Aorta (tissue), 5 donors: ENCODE measurements at places on chromosomes 11 and 22. TPM values are rescaled to one million over a fixed set of nuclear protein-coding genes. Genes with fewer than 3 reads are reported as not detected.

DNA sequence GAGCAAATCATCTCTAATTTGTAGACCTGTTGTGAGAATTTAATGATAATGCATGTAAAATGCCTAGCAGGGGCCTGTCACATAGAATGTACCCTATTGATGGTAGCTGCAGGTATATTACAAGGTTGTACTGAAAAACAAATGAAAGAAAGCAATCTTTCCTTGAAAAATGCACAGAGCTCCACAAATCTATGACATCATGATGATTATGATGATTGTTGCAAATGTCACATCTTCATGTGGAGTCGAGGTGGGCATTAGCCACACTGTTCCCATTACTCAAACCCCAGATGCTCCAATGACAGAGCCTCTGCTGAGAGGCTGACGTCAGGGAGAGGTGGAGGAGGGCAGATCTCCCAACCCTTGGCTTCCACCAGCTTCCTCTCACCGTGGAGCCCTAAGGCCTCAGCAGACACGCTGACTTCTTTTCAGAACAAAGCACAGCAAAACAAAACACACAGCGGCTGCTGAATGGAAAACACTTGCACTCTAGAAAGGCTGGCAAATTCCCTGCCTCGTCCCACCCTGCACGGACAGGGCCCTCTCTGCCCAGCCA lies 298.3 kb downstream of the KIRREL3 start:
- no peak overlapping the region for H3K27ac ChIP-seq
- H3K36me3 ChIP-seq: no peaks in the 10 kb centered on the region
- DNase-seq: no peak
- H3K4me1 ChIP-seq: no peaks in the 10 kb centered on the region

GRCh38 chr11:124642628-124643027 lies 20.0 kb downstream of the TBRG1 start:
- DNase-seq: no peak
- H3K4me3 ChIP-seq: no peak overlapping the region
- peaks cover 2% of the 10 kb centered on the region for H3K36me3 ChIP-seq
- no peaks in the 10 kb centered on the region for H3K27me3 ChIP-seq
- no peak overlapping the region for H3K27ac ChIP-seq
- peaks cover 1% of the 10 kb centered on the region for H3K4me1 ChIP-seq

AGBL2 gene
- 2.0 TPM for total RNA-seq

LARGE2 gene
- 0.45 TPM for total RNA-seq

DNA sequence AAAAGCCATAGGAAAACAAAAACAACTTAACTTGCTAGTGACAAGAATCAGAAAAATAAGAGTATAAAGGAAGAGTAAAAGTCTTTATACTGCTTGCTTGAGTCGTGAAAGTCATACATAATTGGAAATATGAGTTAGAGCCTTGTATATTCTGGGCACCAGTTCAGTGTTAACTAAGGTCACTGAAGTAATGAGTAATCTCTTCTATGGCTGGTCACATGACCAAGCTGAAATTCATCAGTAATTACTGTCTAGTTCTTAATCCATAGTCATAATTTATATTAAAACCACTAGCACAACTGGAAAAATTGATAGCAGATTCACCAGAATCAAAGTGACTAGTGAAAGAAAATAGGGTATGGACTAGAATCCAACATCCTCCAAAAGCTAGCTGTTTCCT lies 84.4 kb upstream of the SLC5A12 start:
- no peak overlapping the region for H3K27ac ChIP-seq
- no peak for DNase-seq

- no peak overlapping the region for H3K4me3 ChIP-seq
- H3K27me3 ChIP-seq: no peaks in the 10 kb centered on the region
- H3K27ac ChIP-seq: no peak overlapping the region
- H3K36me3 ChIP-seq: peaks cover 4% of the 10 kb centered on the region
- H3K4me1 ChIP-seq: peaks cover 9% of the 10 kb centered on the region
Measured at GRCh38 chr22:24407278-24407665, 20.1 kb upstream of the ADORA2A start.

- H3K4me1 ChIP-seq: no peaks in the 10 kb centered on the region
- DNase-seq: no peak
- no peaks in the 10 kb centered on the region for H3K27me3 ChIP-seq
Measured at GRCh38 chr11:123386796-123387510, 43.1 kb upstream of the GRAMD1B start.

DNA sequence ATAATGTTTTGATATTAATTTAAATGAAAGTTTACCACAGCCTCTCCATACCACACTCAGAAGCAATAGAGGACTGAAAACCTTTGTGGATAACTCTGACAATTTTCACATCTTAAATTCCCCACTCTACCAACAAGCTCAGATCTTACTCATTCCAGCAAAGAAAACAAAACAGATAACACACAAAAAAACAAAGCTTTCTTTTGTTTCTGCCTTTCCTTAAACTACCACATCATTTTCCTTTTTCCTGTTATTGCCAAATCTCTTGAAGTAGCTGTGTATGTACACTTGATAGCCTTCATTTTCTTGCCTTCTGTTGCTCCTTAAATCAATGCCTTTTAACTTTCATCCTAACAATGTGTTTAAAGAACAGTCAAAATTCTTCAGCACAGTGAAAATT lies 484.9 kb downstream of the NTM start:
- DNase-seq: no peak
- H3K36me3 ChIP-seq: no peaks in the 10 kb centered on the region
- H3K27me3 ChIP-seq: no peaks in the 10 kb centered on the region
- H3K27ac ChIP-seq: no peak overlapping the region
- no peak overlapping the region for H3K4me3 ChIP-seq

FREY1 gene
- total RNA-seq: 0.65 TPM

ACR gene
- 1.8 TPM for total RNA-seq

SCGB1A1 gene
- not detected for total RNA-seq
